ENCODE measurements at places on chromosomes 12 and 14.
A peak's percentile ranks its signal among the peaks of the same experiment; 100 is the strongest.

GRCh38 chr12:67358781-67359338, 89.7 kb downstream of the CAND1 start:
- DNase-seq: peak; percentile 71

- DNase-seq: no peak
Observed at GRCh38 chr12:480831-481816, 21.4 kb downstream of the B4GALNT3 start.

DNA sequence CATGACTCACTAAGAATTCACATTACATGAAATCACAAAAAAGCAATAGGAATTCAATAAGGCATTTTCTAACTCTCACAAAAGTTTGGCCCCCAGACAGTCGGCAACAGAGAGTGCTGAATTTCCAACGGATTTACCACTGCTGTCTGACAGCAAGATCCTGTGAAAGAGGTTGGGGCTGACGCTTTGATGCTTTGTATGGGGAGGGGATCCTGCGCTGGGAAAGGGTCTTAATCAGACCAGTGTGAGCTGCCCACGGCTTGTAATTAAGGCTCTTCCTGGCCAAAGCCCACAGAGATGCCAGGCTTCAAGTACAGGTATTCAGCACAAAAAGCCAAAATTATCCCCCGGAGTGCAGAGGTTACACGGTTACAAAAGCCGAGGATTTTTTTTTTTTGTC, 66.8 kb upstream of the TMCC3 start:
- DNase-seq: peak; percentile 30

- no peak for DNase-seq
Observed at GRCh38 chr12:5581019-5581418, 149.1 kb downstream of the NTF3 start.

- no peak for DNase-seq
Observed at GRCh38 chr12:22410486-22410885, 76.0 kb upstream of the ST8SIA1 start.

GRCh38 chr14:52352569-52352968, 38.5 kb downstream of the PTGER2 start:
- peak; percentile 84 for DNase-seq

GRCh38 chr14:54465654-54466053, 23.1 kb downstream of the GMFB start:
- no peak for DNase-seq

- no peak for DNase-seq
Observed at GRCh38 chr12:132560364-132560613, 50.1 kb downstream of the LRCOL1 start.

- no peak for DNase-seq
Observed at GRCh38 chr12:16880864-16881285, 274.9 kb upstream of the LMO3 start.

GRCh38 chr14:102568115-102568614, 24.3 kb upstream of the RCOR1 start:
- no peak for DNase-seq

- DNase-seq: peak; percentile 94
Observed at GRCh38 chr14:104973135-104973384, 5.1 kb downstream of the AHNAK2 start.

DNA sequence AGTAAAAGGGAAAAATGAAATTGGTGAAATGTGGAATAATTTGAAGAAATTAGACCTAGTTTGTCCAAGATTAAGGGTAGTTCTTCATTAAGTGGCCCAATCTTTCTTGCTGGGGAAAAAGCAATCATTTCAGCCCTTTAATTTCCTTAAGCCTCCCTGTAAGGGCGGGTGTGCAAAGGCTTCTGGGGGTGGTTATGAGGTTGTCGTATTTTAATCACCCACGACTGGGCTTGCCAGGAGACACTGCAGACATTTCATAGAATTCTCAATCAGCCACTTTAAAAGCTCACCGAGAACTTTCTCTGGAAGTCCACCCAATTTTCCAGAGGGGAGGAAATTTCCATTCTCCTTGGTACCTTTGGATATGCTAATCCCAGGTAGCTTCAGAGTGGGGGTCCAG, 43.4 kb downstream of the DLK1 start:
- no peak for DNase-seq

DNA sequence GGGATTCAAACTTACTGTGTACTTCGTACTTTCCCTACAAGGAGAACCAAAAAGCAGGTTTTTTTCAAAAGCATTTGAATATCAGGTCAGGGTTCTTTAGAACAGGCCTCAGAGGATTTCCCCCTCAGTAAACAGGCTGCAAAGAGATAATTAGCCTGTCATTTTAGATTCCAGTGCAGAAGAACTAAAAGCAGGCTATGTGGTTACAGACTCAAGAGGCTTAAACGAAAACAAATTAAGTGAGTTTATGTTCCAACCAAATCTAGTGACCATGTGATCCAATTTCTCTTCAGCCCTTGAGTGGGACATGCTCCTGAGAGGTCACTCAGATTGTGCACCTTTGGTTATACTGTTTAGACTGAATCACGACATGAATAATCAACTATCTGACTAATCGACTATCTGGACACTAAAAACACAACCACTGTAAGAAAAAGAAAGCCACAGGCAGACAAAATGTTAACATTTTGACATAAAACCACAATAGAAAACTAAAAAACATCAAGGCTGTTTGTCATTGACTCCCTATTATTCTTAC, 4.5 kb downstream of the TMED8 start:
- DNase-seq: peak; percentile 79

- DNase-seq: no peak
Observed at GRCh38 chr12:128009108-128009507, 257.9 kb upstream of the TMEM132C start.

DNA sequence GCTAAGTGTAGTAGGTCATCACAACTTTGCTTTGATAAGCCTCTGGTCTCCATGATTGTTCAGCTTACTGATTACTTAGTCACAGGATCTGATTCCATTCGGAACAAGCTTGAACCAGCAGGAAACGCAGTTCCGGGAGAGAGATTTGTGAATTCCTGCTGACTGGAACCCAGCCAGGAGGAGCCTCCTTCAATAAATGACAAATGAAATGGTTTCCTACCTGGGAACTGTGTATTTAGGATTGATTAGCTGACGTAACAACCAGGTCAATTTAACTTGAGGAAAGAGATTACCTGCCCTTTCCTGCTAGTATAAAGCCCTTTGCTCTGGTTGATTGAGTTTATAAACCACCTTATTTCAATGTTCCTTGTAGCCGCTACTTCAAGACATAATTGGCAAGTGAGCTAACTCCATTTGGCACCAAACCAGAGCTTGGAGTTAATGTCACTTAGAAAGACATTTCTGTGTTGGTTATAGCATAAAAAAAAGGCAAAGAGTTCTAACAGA, 35.1 kb upstream of the KCNH3 start:
- peak; percentile 81 for DNase-seq

- DNase-seq: peak; percentile 74
Observed at GRCh38 chr12:132597333-132598316, 12.8 kb downstream of the LRCOL1 start.
